T-helper 1 cell (primary cell): ENCODE measurements at places on chromosomes 16 and 17.

DNA sequence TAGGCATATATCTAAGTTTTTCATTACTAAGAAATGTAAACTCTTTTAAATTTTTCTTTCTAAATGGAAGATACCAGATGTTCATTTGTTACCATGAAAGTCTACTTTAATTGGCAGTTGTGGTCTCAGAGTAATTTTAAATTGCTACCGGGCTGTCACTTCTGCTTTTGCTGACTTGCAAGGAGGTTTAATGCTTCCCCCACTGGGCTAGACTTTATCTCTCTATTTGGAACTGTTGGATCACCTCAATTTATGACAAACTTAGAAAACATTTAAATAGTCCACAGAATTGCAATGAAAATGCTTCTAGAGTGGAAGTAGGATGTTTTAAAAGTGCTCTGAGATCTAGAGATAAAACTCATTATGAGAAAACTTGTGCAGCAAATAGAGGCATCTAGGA lies 479.8 kb upstream of the GOT2 start:
- DNase-seq, result no peak

GRCh38 chr16:5216441-5217080 lies 119.0 kb upstream of the EEF2KMT start:
- DNase-seq, result no peak

DNA sequence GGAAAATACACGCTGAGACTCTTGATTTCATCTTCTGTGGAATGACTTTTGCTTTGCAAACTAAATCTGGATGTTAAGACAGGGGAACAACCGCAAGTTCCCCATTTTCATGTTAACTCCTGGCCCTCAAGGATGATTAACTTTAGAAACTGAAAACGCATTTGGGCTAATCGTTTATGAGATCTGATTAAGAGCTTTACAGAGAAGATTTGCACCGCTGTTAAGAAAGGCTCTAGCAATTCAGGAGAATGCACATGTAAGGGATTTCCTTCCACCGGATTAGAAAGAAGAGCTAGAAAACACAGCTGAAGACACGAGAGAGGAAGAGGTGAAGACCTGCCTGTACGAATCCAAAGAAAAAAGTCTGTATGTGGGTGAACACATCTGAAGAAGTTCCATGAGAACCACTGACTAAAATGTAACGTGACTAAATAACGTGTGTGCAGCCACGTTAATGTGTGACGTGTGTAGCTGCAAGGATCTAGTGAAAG lies 106.4 kb downstream of the YPEL2 start:
- no peak for DNase-seq

DNA sequence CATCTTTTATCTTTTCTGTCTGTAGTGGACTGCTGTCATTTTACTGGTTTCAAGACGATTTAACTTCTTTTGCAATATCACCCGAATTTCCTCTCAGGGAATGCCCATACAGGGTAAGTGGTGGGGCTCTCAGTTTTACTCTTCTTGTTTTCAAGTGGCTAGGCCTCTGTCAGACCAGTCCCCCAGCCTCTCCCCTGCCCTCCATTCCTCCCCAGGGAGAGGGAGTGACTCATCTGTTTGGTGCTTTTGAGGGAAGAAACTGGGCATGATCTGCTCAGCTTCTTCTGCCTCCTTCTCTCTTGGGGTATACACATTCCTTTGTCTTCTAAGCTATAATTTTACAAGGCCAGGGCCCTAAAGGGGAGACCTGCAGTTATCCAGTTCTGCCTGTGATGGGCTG lies 332.0 kb downstream of the CBLN1 start:
- no peak for DNase-seq

- DNase-seq, result no peak
These were observed 151.9 kb upstream of the GSE1 start for GRCh38 chr16:85461022-85461813.

DNA sequence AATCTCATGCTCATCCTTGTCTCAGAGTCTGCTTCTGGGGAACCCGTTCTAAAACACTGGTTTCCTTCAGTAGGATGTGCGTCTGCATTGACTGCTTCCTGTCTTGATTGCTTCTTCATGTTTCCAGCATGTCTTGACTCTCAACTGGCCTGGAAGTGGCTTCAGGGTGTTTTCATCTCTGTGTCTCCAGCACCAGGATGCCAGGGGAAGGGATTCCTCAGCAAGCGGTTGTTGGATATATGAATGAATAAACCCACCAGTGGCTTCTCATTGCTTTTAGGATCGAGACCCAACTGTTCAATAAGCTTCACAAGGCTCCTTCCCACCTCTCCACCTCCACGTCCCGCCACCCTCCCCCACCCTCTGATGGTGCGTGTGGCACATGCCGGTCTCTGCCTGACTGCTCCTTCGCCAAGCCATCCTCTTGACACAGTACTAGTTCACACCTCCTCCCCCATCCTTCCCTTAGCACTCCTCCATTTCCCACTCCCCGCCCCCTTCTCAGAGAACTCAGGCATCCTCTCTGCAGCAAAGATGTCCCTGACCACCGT lies 14.1 kb upstream of the TNS4 start:
- DNase-seq, result peak; percentile 84

GRCh38 chr17:5816491-5817070 lies 232.3 kb upstream of the NLRP1 start:
- DNase-seq, result no peak

- DNase-seq, result peak; percentile 34
These were observed 7.5 kb downstream of the BTBD17 start for GRCh38 chr17:74354123-74354522.

DNA sequence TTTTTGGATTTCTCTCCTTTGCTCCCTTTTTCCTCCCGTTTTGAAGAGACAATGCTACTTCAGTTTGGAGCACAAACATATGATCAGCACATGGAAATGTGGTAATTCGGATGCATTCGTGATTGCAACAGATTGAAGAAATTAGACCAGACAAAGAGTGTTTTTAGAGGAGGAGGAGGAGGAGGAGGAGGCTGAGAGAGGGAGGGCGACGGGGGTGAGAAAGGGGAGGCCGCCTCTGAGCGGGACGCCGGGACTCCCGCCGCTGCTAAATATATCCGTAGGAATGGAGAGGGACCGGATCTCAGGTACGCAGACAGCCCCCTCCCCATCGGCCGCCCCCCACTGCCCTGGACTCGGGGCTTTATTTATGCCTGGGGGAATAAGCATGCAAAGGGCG lies 179.3 kb downstream of the SEC14L1 start:
- no peak for DNase-seq

- DNase-seq, result no peak
These were observed 9.8 kb downstream of the MIEF2 start for GRCh38 chr17:18270046-18270931.

DNA sequence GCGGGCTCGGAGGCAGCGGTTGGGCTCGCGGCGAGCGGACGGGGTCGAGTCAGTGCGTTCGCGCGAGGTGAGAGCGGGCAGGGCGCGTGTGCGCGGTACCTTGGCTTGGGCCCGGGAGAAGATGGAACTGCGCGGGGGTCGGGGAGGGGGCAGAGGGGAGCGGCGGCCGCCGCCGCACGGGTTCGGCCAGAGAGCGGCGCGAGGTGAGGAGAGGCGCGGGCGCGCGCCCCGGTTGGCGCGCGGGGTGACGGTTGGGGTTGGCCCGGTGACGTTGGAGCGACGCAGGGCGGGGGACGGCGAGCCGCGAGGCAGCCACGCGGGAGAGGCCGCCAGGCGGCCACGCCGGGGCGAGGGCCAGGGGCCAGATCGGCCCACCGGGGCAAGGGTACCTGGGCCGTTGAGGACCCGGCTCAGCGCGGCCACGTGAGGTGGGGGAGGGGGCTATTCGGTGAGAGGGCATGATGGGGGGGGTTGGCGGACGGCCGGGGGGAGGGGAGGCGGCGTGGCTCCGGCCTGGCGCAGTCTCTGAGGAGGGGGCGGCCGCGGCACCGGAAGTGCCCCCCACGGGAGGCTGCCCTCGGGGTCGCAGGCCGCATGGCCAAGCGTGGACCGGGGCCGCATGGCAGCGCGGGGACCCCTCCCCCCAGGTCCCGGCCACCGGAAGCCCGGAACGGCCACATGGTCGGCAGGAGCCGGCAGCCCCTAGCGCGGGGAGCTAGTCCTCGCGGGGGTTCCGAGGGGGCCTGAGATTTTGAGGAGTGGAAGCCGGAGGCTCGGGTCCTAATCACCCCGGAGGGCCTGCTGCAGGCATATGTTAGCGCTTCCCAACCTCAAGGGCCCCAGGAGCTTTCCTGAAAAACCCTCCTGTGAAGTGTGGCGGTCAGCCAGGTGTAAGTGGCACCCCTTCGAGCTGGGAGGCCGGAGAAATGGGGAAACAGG lies 527 bp downstream of the EIF5A start:
- DNase-seq, result peak; percentile 51

DNA sequence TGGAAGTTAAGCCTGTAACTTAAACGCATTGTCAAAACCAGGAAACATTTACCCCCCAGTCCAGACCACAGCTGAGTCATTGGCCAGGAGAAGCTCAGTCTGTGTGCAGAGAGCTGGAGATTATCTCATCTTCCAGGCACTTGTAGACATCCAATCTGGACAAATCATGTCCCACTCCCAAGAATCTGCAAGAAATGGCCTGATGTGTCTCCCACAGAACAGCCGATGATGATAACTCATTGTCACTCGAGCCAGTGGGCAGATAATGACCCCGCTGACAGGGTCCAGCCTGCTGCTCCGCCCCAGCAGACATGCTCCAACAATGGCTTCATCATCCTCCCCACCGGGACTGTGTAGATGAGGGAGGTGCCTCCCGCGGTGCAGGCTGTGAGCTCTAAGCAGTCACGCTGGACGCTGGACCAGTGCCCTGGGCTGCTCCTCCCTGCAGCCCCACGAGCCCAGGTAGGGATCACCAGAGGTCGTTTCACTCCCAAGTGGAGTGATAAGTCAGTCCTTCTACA lies 322.5 kb downstream of the C16orf95 start:
- no peak for DNase-seq

GRCh38 chr17:65198653-65199382 lies 61.6 kb downstream of the RGS9 start:
- no peak for DNase-seq

DNA sequence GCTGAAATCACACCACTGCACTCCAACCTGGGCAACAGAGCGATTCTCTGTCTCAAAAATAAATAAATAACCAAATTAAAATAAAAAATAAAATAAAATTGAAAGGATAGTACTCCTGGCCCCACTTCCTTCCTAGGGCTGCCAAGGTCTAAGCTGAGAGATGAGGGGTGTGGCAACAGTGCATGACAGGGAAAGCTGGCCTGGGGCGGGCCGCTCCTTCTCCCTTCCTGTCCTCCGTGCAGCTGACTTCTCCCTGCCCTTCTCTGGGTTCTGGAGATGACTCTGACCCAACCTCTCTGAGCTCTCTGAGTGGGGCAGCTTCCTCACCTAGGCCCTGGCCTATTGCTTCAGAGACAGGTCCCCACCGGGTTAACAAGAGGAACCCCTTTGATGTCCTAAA lies 8.7 kb upstream of the SLC25A39 start:
- DNase-seq, result no peak

DNA sequence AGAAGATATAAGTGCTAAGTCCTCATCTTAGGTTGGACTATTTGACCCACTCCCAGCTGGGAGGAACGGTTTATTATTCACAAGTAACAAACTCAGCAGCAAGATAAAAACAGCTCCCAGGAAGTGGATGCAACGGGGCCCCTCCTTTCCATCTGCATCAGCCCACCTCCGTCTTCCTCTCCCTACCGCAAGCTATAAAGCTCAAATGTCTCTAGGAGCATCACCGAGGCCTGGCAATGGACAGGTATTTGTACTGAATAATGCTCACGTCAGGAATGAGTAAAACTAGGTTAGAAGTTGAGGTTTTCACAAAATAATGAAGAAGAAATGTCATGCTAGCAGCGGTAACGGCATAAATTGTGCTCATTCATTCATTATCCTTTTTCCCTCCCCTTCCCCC lies 408.7 kb upstream of the PSMD7 start:
- DNase-seq, result no peak
